Hepatocyte (in vitro differentiated cells): ENCODE measurements at places on chromosomes 6 and 20.

DNA sequence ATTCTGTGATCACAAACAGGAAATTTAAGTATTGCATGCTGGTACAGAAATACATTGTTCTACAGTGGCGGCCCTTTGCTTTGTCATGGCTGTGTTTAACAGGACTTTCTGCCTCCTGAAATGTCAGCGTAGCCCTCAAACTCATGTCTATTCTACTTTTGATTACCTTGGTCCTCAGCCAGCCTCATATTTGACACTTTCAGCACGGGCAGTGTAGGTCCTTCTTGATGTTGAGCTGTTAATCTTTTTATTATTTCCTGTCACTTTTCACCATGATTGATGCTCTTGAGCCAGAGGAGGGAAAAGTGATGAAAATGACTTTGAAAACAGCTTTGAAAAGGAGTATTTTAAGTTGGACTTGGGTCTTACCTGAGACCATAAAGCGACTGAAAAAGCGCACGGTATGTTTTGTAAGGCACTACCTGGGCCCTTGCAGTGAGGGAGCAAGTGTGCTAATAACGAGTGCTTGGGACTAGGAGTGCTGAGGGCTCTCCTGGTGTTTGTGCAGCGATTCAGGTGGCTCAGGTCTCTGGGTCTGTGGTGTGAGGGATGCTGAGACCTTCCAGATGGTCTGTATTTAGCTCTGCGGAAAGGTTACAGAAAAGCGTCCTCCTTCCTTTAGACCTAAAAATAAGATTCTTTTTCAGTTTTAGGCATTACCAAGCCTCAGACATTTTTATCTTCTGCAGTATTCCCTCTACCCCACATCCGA, 45.2 kb upstream of the RREB1 start:
- no peak for DNase-seq

DNA sequence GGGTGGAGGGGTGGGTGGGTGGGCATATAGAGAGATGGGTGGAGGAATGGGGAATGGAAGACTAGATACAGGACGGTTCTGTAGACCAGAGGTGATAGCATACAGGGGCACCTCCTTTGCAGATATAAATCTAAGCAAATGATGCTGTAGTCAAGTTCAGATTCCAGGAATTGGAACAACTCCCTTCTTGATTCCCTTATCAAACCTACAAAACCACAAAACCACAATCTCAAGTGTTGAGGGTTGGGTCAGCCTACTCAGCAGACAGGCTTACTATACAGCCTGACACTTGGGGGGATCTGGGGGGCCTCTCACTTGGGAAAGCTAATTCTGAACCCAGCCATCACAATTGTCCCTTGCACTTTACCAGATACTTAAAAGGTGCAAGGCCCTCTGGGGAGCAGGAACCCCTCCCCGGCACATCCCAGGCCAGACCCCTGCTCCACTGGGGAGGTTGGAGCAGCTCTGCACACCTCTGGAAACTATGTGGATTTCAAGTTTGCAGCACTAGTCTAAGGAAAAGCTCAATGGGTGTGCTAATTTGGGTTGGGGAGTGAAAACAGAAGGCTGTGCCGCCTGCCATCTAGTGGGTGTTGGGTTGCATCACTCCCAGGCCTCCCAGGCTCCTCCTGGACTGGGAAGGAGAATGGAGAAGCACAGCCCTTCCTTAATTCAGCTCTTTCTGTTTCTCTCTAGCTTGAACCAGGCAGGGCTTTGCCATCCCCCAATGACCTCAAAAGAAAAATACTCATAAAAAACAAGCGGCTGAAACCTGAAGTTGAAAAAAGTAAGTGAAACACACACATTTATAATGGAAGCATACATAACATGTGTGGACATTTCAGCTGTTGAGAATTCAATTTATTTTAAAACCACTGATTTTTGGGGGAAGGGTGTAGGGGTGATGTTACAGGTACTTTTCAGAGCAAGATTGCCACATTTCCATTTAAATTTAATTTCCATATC, 121.2 kb upstream of the LAMP5 start:
- peak; percentile 61 for DNase-seq

- DNase-seq, result no peak
Measured at GRCh38 chr6:135280375-135281136, 99.4 kb downstream of the MYB start.

DNA sequence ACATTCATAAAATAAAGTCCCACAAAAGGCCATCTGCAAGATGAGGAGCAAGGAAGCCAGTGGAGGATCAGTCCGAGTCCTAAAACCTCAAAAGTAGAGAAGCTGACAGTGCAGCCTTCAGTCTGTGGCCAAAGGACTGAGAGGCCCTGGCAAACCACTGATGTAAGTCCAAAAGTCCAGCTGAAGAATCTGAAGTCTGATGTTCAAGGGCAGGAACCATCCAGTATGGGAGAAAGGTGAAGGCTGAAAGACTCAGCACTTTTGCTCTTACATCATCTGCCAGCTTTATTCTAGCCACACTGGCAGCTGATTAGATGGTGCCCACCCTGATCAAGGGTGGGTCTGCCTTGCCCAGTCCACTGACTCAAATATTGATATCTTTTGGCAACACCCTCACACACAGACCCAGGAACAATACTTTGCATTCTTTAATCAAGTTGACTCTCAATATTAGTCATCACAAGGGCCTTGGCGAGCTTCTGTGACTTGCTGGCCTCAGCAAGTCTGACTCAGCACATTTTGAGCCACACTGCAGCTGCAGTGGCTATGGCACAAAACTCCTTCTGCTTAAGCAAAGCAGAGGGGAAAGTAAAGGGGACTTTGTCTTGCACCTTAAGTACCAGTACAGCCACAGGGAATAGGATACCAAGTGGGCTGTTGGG, 1370.3 kb upstream of the CITED2 start:
- no peak for DNase-seq
